COLO829 (cell line): ENCODE measurements at places on chromosomes 1 and 21.
A peak's percentile ranks its signal among the peaks of the same experiment; 100 is the strongest.

- DNase-seq = no peak
These were observed 11.9 kb downstream of the COL6A1 start for GRCh38 chr21:45993210-45994085.

DNA sequence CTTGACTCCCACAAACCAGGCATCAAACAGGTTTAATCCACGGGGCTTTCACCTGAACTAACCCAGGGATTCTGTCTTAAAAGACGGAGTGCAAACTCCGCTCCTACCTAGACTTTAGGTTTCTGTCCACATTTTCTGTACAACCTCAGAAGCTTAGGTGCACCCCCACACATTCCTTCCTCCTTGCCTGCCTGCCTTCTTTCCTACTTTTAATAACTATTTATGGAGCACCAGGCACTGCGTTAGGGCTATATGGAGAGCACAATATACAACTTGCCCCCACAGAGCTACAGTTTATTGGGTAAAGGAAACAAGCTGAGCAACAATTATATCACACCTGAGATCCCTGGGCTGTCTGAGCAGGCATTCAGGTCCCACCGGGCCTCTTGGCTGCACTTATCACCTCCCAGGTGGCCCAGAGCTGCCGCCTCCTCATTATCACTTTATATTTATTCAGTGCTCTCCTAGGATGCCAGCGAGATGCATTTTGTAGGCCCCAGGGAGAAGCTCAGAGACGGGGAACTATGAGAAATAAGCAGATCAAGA, 64.1 kb downstream of the DNTTIP2 start:
- DNase-seq = no peak

DNA sequence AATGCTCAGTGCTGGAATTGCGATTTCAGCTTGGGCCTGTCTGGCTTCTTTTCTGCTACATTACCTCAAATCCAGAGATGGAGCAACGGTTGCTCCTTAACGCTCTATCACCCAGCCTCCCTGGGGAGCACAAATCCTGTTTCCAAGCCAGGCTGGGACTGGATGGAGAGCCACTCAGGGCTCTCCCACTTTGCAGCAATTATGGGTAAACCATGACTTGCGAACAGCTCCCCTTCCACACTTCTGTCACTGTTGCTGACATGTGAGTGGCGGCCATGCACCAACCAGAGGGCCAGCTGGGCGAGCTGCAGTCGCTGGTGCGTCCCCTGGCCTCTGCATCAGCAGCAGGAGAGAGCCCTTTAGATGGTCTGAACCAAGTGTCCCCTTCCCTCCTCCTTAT, 65.1 kb upstream of the RAB4A start:
- no peak for DNase-seq

DNA sequence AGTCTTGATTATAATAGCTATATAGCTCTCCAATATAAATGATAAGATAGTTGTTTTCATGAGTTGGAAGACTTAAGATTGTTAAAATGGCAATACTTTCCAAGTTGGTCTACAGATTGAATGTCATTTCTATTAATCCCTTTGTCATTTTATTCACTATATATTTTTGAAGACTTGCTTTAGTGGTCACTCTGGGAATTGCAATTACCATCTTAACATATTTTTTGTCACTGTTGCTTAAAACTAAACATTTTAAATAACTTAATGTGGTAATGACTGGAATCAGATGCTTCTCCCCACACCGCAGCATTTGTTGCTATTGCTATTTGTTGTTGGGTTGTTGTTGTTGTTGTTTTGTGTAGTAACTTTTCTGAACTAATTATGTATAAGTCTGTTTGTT, 1592.9 kb downstream of the MRPL39 start:
- no peak for DNase-seq

DNA sequence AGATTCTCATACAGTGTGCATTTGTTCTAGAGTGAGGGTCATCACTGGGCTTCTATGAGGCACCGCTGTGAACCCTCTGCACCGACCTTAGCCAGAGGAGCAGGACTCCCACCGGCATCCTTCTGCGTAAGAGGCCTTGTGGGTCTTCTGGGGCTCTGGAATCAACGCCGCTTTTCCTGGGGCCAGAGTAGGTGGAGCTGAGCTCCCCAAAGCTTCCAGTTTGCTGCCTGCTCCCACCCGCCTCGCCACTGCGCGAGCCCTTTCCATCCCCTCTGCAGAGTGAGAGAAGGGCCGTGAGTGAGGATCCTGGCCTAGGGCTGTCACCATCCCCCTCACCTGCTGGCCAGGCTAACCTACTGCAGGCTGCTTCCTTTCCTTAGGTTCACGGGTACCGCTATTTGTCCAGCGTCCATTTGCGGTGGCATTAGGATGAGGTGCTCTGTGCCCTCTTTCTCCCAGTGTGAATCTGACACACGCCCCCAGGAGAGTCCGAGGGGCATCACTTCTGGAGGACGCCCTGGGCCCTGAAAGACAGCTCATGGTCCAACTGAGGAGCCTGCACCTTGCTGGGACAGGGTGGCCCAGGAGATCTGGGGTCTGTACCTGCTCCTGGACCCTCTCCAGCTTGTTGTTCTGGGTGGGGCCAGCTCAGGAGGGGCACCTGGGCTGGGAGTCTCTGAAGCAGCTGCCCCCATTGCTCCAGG, 36.2 kb downstream of the UMODL1 start:
- DNase-seq = no peak

- DNase-seq = no peak
These were observed 350.2 kb downstream of the ZNF326 start for GRCh38 chr1:90344963-90345730.

DNA sequence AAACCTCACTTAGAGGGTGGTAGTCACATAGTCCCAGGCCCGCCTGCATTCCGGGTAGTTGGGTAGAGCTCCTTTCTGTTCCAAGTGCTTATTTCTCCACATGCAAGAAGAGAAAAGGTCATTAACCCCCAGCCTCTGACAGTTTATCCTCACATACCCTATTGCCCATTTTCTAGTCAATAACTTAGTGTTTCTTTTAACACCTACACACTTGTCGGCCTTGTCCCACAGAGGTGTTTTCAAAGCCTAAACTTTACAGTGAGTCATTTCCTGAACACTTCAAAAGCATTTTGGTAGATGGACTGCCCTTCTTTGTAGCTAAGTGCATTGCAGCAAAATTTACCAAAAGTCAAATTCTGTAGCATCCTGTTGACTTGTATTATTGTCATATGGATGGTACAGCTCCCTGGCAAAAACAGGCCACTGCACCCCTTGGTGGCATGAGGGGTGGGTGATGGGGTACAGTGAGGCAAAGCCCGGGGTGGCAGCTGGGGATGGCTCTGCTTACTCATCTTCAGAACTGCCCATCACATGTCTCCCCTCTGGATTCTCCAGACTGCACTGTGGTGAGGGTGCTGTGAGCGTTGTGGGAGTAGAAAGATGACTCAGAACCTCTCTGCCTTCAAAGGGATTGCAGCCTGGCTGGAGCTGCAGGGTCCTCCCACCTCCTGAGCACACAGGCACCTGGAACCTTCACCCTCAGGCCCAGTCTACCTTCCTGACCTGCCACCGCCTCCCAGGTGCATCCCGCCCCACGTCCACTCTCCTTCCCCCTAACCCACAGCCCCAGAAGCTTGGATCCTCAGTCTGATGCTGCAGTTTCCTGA, 45.8 kb upstream of the DMRTB1 start:
- peak; percentile 40 for DNase-seq

DNA sequence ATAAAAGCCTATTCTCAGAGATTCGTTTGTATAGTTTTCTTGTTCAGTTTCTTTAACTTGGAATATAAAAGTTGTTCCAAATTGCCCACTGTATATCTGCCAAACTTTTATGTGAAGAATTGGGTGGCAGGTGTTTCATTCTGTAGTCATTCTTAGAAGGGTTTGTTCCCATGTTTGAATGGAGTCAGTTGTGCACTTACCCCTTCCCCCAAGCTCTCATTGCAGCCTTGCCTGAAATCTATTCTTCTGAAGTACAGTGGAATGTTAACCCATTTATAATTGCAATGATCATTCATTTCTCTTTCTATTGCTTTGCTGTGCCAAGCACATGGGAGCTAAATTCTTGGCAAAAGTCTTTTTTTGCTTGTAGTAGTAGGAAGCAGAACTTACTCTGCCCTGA, 375.3 kb upstream of the C1orf87 start:
- DNase-seq = no peak

DNA sequence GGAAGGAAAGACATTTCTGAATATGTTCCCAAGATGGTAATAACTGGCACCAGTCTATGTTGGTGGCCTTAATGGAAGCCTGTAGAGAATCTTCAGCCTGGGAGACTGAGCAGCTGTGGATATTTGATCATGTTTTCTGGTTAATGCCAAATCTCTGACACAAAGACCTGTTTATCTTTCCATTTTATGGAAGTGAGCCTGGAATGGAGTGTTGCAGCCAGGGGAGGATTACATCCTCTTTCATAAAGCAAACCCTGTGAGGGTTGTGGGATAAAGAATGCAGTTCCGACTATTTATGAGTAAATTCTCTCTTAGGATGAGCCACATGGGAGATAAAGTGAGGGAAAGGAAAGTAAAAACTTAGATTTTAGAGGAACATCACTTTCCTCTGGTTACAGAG, 144.1 kb downstream of the PCP4 start:
- no peak for DNase-seq

DNA sequence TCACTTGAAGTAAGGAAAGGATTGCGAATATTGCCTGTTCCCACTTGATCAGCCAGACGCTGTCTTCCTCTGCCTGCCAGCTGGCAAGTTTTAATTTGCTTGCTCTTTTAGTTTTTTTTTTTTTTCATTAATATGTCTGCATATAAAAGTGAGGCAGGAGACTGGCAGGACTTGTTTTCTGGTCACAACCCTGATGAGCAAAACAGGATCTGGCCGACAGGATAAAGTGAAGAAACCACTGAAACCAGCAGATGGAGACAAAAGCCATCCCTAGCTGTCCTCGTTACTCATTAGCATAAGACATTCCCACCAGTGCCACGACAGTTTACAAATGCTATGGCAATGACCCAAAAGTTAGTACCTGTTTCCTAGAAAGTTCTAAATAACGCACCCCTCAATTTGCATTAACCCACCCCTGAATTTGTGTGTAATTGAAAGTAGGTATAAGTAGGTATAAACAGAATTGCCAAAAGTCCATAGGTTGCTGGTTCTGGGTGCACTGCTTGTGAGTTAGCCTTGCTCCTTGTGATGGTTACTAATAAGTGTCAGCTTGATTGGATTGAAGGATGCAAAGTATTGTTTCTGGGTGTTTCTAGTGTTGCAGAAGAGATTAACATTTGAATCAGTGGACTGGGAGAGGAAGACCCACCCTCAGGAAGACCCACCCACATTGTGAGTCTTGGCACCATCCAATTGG, 60.8 kb downstream of the ZNF684 start:
- DNase-seq = no peak

GRCh38 chr1:47411436-47411835, 4.6 kb upstream of the FOXE3 start:
- DNase-seq = no peak

DNA sequence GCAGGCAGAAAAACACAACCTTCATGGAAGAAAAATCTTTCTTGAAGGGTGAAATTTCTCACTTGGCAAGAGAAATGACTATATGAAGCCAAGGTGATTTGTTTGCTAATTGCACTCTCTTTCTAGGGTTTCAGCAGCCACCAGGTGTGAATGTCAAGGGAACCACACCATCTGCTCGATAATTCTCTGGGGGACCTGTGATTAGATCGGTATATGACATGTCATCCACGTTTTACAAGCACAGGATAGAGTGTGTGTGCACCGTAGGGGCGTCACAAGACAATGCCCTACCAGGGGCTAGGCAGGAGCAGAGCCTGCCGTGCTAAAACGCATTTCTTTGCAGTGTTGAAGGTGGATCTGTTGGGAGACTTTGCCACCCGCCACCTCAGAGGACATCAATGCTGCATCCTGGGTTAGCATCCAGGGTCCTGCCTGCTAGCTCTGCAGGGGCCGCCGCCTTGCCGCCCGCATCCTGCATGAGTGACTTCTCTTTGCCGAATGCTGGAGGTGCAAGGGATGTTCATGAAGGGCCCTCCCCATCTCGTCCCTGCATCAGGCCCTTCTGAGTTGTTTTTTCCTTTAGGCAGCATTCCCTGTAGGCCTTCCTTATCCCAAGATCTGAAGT, 37.8 kb upstream of the CCSAP start:
- DNase-seq = no peak

DNA sequence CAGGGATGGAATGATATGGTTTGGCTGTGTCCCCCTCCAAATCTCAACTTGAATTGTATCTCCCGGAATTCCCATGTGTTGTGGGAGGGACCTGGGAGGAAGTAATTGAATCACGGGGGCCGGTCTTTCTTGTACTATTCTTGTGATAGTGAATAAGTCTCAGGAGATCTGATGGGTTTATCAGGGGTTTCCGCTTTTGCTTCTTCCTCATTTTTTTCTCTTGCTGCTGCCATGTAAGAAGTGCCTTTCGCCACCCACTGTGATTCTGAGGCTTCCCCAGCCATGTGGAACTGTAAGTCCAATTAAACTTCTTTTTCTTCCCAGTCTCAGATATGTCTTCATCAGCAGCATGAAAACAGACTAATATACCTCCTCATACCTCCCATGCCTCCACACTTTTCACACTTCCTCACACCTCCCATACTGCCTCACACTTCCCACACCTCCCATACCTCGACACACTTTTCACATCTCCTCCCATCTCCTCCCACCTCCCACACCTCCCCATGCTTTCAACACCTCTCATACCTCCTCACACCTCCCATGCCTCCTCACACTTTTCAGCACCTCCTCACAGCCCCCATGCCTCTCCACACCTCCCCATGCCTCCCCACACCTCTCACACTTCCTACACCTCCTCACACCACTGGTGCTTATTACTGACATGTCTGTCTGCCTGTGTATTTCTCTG, 21.3 kb downstream of the GPR137B start:
- DNase-seq = no peak

DNA sequence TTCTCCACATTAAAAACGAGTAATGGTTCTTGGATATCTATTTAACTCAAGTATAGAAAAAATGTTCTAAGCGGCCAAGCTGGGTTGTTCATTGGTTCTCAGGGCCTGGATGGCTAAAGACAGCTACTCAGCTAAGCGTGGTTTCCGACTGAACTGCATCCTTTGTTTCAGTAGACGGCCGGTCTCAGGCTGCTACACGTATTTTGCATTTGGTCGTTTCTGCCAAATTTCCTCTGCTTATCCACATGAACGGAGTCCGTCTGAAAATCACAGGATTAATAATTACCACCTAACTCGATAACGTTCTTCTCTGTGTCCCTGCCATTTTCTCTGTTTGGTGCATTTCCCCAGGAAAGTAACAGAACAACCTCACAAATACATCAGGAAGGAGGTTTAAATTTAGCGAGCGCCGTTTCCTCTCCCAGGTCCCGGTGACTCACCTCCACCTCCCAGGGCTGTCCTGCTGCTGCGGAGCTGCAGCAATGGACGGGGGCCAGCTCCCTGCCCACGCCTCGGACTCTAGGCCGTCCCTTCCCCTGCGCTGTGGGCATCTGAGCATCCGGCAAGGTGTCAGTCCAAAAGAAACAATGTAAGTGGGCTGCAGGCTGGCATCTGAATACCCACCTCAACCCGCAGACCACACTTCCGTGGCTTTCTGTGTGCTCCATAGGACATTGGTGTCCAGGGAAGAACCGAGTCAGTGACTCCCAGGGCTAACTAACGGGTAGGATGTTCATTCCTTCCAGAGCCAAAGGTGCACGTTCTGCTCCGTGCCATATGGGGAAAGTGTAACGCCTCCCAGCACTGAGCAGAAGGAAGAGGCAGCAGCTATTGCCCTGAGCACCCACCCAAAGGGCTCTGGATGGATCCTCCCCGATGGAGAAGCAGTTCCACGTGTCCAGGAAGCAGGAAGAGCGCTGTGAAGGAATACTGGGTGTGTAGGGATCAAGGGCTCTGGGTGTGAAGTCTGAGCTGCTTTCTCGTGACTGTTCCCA, 4.1 kb upstream of the GABRD start:
- peak; percentile 38 for DNase-seq

- DNase-seq = no peak
These were observed 19.3 kb upstream of the SLC35A3 start for GRCh38 chr1:99950486-99950885.

- DNase-seq = no peak
These were observed 47.7 kb downstream of the NMNAT2 start for GRCh38 chr1:183370399-183371058.
